ENCODE measurements at places on chromosomes 12 and 14.

DNA sequence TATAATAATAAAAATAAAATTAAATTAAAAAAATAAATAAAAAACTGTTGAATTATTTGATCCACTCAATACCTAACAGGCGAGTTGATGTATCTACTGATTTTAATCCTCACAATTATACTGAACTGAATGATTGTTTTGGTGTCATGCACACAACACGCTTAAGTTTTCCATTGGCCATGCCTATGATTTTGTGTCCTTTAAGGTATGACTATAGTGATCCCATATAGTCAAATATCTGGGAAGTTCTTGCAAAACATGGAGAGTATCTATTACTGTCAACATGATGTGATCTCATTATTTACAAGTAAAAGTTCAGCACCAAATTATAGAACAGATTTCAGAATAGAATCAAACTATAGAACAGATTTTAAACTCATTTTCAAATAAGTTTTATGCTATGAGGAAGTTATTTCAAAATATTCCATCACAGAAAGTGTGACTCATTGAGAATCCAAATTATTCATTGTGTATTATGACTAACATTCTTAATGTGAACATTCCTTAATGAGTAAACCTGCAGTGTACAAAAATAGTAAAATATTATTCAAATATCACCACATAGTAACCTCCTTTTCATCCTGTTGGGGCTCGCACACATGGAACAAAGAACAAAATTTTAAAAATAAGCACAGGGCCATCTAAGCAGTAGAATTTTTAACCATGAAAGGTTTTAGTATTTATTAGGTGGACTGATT, 190.4 kb downstream of the SLC25A21 start:
- no peak for DNase-seq

- DNase-seq = no peak
Observed at GRCh38 chr12:107330831-107331431, 237.6 kb upstream of the CRY1 start.

GRCh38 chr12:65695113-65695865, 129.0 kb upstream of the HMGA2 start:
- DNase-seq = no peak

DNA sequence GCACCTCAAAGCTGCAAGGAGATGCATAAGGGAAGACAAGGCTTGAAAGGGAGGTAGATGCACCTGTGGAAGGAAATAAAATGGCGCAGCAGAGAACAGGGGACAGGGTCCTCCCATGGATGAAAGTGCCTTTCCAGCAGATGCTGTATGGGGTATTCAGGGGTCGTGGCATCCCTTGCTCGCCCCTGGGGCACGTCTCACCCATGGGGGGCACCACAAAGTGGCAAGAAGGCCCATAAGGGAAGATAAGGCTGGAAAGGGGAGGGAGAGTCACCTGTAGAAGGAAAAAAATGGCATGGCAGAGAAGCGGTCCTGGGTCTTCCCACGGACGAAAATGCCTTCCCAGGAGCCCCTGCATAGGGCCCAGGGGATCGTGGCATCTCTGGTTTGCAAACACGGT, 265.1 kb downstream of the ALG10 start:
- DNase-seq = no peak

GRCh38 chr12:90695415-90695814, 259.6 kb downstream of the CCER1 start:
- DNase-seq = no peak

DNA sequence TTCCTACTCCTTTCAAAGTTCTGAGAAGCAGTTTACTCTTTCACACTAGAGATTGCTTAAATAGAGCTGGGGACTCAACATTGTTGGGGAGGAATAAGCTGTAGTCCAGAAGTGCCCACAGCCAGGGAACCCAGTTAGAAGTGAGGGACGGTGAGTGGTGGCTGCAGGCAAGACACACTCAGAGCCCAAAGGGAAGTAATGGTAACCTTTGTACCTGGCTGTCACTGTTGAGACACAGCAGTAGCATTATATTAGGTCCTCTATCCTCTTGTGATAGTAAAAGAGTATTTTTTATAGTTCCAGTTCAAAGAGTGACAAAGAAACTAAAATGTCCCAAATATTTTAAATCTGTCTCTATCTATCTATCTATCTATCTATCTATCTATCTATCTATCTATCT, 263.3 kb downstream of the TTC6 start:
- DNase-seq = no peak

DNA sequence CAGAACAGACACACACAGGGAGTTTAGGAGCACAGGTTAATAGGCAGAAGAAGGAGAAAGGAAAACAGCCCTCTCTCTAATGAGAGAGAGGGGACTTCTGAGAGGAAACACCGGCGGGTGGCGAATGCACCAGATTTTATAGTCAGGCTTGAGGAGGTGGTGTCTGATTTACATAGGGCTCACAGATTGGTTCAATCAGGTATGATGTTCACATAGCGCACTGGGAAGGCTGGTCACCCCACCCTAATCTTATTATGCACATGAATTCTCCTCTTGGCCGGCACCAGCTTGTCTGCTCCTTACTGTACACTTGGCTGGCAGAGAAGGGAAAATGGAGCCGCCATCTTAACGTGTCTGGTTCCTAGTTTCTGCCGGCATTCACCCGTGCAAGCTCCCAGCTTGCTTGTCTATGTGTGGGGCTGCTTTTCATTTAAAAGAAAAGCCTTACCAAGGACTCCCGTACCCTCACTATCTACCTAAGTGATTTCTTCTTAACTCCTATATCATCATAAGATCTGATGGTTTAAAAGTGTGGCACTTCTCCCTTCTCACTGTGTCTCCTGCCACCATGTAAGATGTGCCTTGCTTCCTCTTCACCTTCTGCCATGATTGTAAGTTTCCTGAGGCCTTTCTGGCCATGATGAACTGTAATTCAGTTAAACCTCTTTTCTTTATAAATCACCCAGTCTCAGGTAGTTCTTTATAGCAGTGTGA, 15.1 kb downstream of the BCAT1 start:
- no peak for DNase-seq

DNA sequence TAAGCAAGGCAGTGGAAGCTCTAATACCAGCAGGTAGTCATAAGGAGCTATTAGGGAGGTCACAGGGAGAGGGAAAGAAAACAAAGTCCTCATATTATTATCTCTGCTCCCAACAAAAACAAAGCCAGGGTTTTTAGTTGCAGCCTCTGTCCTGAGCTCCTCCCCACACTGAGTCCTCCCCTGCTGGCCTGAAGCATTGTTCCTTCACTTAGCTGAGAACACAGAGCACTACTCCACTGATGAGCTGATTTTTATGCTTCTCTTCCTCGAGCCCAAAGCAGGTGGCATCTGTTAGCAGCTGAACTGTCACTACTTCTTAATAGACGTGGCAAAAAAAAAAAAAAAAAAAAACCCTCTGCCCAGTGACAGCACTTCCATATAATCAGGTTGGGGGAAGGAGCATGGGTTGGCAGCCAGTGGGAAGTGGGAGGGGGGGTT, 10.5 kb upstream of the STAC3 start:
- DNase-seq = no peak
